A375 (cell line): ENCODE measurements at places on chromosomes 1 and 21. TPM values are rescaled to one million over a fixed set of nuclear protein-coding genes. Genes with fewer than 3 reads are reported as not detected.

The CFAP126 gene
- total RNA-seq = not detected in 2 replicates

The ZNF648 gene
- 0.27 and 0.38 TPM in 2 replicates for total RNA-seq

The EPHX1 gene
- 16.7 and 19.0 TPM in 2 replicates for total RNA-seq

The OR2L8 gene
- not detected in 2 replicates for total RNA-seq

The CATSPER4 gene
- not detected in 2 replicates for total RNA-seq

The HRNR gene
- 0.03 TPM in 1 of 2 replicates, not detected in the other for total RNA-seq

The C1orf226 gene
- 5.3 and 5.6 TPM in 2 replicates for total RNA-seq

The PAQR6 gene
- total RNA-seq = 20.0 and 20.7 TPM in 2 replicates

The ABCA4 gene
- 0.08 TPM in 1 of 2 replicates, not detected in the other for total RNA-seq

The CHIT1 gene
- total RNA-seq = 0.03 TPM in 1 of 2 replicates, not detected in the other

The CCDC185 gene
- total RNA-seq = not detected in 2 replicates

The SLC16A4 gene
- 16.1 and 16.8 TPM in 2 replicates for total RNA-seq

The PCAT6 gene
- not detected in 2 replicates for total RNA-seq

The ADORA3 gene
- total RNA-seq = not detected in 2 replicates

The ZNF697 gene
- 27.9 and 31.6 TPM in 2 replicates for total RNA-seq

The PDE4B gene
- total RNA-seq = 6.8 and 7.9 TPM in 2 replicates

The HSF2BP gene
- total RNA-seq = 1.3 and 2.4 TPM in 2 replicates

The SLC30A10 gene
- not detected in 2 replicates for total RNA-seq
